ENCODE measurements at places on chromosomes 7 and 10.
A peak's percentile ranks its signal among the peaks of the same experiment; 100 is the strongest.

DNA sequence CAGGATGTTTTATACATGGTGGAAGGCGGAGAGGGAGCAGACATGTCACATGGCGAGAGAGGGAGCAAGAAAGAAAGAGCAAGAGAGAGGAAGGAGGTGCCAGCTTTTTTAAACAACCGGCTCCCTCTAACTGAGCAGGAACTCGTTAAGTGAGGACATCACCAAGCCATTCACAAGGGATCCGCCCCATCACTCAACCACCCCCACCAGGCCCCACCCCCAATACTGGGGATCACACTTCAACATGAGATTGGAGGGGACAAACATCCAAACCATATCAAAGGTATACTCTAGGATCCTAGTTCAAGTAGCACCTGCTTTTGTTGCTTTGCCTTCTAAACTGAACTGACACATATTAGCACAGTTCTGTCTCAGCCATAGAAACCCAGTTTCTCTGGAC lies 141.9 kb upstream of the KLF14 start:
- no peak for DNase-seq

DNA sequence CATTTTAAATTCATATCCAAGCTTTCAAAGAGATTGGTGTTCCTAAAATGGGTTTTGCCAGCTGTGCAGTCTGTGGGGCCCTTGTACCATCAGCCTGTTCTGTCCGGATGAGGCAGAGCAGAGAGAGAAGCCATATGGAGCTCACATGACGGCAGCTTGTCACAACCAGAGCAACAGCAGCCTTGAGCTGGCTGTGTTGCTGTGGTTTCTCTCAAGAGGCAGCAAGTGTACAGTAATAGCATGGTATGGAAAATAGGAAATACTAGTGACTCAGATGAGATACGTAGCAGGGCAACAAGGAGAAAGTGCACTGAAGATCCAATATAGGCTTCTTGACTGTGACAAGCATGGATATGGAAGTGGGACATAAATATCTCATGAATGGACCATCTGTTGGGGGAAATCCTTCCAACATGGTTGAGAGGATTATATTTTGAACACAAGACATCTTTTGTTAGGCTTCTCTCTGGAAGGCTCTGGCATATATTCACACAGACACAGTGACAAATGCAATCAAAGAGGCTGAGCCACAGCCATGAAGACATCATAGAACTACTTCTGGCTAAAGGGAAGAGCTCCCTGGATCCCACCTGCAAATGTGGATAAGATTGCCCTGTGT lies 251.0 kb upstream of the TAC1 start:
- no peak for DNase-seq

- DNase-seq: peak; percentile 83
These were observed at the start of gene FRAT1 for GRCh38 chr10:97318772-97319651. FRAT1 (plus strand) TSS chr10:97319271; CDS start chr10:97319454, 183 bp downstream.

GRCh38 chr10:30436191-30436611 lies 2.2 kb downstream of the MAP3K8 start:
- DNase-seq: no peak

- DNase-seq: no peak
These were observed 20.3 kb downstream of the ZNF277 start for GRCh38 chr7:112226701-112227276.

- no peak for DNase-seq
These were observed 227.0 kb downstream of the BBS9 start for GRCh38 chr7:33356336-33356735.

GRCh38 chr10:126097558-126098225 lies 201.3 kb downstream of the FANK1 start:
- DNase-seq: no peak

GRCh38 chr10:132186488-132187429 lies at the start of gene DPYSL4:
DPYSL4 (plus strand) TSS chr10:132186948; CDS start chr10:132187064, 116 bp downstream.
- DNase-seq: no peak
